Left cardiac atrium (tissue), 4 donors: ENCODE measurements at places on chromosomes 12 and 14. TPM values are rescaled to one million over a fixed set of nuclear protein-coding genes. Genes with fewer than 3 reads are reported as not detected.

- DNase-seq = peak; percentile 8
Measured at GRCh38 chr14:104298458-104298857, 160.1 kb downstream of the KIF26A start.

DNA sequence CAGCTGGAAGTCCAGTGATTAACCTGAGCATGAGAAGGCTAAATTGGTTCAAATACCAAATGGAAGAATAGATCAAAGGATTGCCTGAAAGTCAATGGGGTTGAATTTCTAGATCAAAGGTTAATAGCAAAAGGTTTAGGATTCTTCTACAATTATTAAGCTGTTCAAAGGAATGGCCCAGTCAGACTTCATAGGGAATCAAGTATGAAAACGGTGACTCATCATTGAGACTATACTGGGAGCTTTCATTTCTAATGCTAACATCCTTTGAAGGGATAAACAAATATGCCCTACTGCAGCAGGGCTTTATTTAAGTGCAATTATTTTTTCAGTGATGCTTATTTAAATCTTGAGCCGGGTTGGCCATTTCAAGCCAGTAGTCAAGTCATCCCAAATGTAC is 152.8 kb downstream of the RIMBP2 start:
- DNase-seq = no peak

DNA sequence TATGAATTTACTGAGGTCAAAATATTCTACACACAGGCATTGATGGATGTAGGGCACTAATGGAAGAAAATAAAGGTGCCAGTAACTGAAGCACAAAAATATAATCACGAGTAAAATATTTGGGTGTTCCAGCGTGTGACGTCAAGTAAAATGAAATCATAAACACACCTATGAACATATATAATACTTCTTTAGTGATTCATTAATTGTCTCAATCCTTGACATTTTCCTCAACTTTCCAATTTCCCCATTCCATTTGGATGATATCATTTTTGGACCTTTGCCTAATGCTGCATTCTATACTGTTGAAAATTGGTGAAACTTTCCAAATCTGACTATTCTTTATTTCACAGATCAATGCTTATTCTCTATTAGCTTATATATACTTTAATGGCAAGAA is 649.3 kb downstream of the GALC start:
- DNase-seq = no peak

GRCh38 chr14:50964683-50965390 is 20.6 kb upstream of the PYGL start:
- DNase-seq = peak; percentile 49

DNA sequence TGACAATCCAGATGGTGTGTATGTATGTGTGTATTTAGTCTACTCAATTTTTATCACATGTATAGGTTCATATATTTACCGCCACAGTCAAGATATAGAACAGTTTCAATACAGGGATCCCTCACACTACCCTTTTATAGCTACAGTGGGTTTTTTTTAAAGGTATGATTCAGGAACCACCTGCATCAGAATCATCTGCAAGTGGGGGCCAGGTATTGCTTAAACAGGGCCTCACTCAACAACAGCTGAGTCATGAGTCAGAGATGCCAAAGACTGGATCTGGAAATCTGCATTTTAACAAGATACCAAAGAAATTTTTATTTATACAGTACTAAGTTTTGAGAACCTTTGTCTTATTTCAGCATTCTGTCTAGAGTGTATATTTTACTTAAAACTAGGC is 117.6 kb downstream of the SLC35F4 start:
- DNase-seq = no peak

GRCh38 chr14:21526672-21527317 is 649 bp upstream of the SALL2 start:
- DNase-seq = no peak

- no peak for DNase-seq
Measured at GRCh38 chr14:49189375-49189774, 396.8 kb downstream of the RPS29 start.

ART4 gene
- total RNA-seq = 5.4 TPM

DPF3 gene
- 18.9 TPM for total RNA-seq

CCDC177 gene
- total RNA-seq = not detected

GPRC5D gene
- not detected for total RNA-seq

NOVA1 gene
- total RNA-seq = 4.8 TPM
